Neural progenitor cell (in vitro differentiated cells): ENCODE measurements at places on chromosomes 7 and 10.

- no peak for DNase-seq
Observed at GRCh38 chr10:84196941-84197340, 2.6 kb downstream of the CDHR1 start.

DNA sequence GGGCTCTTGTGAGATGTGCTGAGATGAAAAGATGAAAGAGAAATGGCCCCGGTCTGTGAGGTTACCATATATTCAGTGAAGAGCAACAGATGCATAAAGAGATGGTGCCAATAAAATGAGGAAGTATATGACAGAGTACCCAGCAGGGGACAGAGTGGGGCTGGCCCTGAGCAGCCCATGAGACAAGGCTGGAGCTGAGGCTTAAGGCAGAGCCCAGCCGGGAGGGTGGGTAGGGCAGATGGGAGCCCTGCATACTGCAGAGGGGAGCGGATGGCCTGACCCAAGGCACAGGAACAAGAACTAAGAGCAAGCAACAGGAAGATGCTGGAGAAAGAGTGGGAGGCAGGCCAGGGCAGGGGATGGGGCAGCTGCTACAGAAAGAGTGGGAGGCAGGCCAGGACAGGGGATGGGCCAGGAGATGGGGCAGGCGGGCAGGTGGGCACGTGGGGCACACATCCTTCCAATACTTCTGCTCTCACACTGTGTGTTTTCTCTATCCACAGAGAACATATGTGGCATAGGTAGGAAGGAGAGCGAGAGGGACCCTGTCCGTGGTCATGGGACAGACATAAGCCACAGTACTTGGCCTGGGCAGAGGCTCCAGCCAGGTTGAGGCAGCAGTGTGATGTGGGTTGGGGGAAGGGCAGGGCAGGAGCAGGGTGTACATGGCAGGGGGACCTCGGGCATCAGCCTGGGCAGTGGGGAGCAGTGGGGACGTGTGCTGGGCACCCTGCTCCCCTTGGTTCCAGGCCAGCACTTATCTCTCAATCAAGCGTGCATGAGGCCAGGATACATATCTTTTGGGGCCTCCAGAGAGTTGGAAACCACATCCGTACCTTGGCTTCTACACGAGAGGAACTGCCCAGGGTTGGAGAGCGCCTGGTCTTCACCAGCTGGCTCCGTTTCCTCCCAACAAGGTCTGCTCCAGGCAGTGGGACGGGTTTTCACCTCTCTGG is 91.6 kb upstream of the IKZF1 start:
- no peak for DNase-seq

GRCh38 chr10:63210611-63211196 is 77.6 kb downstream of the NRBF2 start:
- no peak for DNase-seq

DNA sequence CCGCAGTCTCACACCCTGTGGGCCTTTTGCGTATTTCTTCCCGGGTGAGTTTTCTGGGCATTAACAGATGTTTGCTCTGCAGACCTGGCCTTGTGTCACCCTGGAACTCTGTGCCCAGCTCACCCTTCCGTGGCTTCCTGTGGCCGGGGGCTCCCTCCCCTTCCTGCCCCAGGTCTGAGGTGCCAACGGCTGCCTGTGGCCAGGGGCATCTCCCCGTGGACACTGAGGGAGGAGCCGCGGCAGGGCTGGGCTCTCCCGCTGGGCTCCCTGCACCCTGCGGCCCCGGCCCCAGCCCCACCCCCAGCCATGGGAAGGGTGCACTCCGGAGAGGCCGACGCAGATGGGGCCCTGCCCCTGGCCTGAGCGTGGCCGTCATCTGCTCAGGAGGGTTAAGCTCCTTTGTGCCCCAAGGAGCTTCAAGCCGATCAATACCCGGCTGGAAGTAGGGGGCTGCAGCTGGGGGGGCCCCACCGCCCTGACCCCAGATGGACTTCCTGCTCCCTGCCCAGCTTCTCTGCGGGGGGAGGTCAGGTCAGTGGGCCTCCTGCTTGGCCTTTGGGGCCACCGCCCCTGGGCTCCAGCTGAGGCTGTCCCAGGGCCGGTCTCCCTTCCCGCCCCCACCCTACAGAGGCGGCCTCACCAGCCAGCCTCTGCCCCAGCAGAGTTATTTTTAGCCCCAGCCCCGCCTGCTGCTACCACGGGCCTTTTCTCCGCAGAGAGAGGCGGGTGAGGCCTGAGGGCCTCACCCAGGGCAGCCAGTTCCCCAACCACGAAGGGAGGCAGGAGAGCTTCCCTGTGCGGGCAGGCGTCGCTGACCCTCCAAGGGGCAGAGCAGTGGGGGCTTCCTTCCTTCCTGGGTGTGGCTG is 24.2 kb downstream of the PWWP2B start:
- peak; percentile 30 for DNase-seq

GRCh38 chr10:98456043-98456570 is 9.4 kb upstream of the HPS1 start:
- DNase-seq, result peak; percentile 45

DNA sequence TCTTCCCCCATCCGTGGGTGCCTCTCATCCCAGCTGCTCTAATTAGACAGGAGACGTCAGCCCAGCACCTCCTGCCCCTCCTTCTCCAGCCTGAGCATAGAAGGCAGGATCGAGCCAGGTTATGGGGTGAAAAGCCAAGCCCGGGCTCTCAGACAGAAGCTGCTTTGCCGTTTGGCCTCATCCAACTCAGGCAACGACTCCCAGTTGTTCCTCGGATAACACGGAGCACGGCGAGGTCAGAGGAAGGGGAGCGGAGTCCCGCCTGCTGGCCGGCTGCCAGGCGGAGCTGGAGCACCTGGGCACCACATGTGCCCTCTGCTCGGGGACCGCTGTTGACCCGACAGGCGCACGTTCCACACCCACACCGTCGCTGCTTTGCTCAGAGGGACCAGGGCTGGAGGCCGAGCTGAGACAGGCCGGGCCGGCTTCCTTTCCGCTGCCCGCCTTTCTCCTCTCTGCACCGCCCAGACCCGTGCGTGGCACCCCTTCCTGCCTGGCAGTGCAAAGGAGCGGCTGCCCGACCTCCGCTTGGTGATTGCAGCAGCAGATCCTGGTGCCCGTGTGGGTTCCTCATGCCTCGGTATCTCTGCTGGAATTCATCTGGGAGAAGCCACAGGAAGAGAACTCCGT is 21.6 kb upstream of the UNCX start:
- no peak for DNase-seq

DNA sequence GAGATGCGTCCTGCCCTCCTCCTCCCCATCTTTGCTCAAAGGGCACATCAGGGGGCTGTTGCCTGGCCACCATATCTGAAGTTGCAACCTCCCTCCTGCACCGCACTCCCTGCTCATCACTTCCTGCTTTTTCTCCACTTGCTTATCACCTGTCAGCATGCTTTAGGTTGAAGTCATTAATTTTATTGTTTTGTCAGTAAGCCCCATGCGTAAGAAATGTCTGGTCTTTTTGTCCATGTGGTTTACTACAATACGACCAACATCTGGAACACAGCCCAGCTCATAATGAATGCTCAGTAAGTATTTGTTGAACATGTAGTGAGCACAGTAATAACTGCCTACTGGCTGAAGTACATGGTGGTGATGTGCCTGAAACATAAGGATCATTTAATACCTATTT is 71.6 kb upstream of the GJD4 start:
- no peak for DNase-seq
